NCI-H510A treated with DMSO at 0.1 percent for 48 hours (cell line): ENCODE measurements at places on chromosomes 3 and 15.
A peak's percentile ranks its signal among the peaks of the same experiment; 100 is the strongest.

- DNase-seq, result no peak
These were observed 32.0 kb upstream of the APEH start for GRCh38 chr3:49641921-49642707.

DNA sequence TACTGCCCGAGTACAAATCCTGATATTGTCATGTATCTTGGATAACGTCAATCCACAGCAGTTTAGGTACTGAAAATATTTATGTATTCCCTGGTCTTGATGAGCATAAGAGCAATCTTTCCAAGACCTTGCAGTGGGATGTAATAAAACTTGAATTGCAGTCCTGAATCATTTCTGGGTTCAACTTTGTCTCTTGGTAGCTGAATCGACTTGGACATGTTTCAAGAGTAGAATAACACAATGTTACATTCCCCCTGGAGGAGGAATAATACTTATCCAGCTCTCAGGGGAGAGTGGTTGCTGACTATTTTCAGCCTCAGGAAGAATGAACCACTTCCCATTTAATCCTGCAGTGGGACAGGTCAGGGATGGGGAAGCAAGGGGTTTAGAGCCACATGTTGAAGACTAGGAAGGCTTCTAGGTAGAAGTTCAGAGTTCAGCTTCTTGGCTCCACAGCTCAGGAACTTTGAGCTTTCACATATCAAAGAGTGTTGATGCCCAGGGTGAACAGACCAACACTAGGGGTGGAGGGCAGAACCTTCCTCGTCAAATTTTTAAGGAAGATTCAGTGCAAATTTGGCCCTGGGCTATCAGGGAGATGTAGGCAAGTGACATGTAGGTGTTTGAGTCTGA lies 43.4 kb upstream of the GPD1L start:
- no peak for DNase-seq

GRCh38 chr3:11774296-11774877 lies 72.3 kb downstream of the TAMM41 start:
- DNase-seq, result peak; percentile 41

DNA sequence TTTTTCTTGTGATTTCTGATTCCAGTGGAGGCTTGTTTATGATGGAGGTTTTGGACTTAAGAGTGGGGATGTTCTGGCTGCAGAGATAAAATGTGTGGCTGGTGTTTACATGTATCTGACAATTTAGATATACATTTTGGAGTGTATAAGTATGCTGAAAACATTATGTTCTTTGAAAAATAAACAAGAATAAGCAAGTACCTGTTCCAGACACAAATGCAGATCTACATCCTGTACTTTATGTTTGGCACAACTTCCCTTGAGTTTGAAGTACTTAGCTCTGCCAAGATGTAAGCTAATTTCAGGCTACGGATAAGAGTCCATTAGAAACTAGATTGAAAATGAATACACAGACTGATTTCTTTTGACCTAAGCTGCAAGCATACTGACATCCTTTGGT lies 277.2 kb downstream of the CHST2 start:
- no peak for DNase-seq

GRCh38 chr15:79122991-79123390 lies 32.4 kb upstream of the RASGRF1 start:
- no peak for DNase-seq

DNA sequence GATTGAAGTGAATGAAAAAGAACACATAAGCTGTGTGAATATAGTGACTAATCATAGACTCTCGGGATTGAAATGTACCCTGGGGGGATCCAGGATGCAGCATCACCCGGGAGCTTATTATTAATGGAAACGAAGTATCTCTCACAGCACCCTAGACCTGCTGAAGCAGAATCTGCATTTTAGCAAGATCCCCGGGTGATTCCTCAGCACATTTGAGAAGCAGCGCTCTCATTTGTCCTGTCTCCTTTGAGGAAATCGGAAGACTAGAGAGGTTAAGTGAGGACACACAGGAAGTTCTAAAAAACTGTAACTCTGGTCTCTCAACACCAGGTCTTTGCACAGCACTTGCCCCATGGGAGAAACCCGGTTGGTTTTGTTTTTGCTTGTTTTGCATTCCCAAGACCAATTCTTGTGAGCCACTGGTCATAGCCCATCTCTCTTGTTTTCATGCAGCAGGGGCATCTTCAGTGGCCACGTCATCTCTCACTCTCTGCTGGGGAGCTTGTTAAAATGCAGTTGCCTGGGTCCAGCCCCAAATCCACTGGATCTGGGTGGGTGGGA lies 30.2 kb downstream of the ZNF710 start:
- no peak for DNase-seq

GRCh38 chr3:108505811-108506210 lies 4.6 kb downstream of the MYH15 start:
- no peak for DNase-seq

DNA sequence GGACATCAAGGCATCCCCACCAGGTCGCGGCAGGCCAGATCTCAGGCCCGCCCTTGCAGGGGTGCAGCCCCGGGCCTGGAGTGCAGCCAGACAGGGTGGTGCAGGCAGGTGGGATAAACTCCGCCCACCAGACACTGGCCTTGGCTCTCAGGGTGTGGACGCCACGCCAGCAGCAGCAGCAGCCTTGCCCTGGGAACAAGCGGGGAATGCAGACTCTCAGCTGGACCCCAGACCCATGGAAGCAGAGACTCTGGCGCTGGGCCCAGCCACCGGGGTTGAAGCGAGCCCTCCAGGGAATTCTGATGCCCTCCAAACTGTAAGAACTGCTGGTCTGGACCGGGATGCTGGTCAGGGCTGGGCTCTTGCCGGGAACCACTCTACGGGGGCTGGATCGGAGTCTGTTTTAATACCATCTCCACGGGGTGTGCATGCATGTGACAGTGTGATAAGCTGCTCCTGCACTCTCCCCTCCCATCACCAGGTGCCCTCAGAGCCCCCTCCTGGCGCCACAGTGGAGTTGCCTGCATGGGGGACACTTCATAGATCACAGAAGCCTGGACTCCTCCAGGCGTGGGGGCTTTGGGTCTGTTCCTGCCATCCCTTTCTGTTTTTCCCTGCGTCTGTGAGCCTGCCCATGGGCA lies 142.7 kb downstream of the NSMCE3 start:
- DNase-seq, result no peak

DNA sequence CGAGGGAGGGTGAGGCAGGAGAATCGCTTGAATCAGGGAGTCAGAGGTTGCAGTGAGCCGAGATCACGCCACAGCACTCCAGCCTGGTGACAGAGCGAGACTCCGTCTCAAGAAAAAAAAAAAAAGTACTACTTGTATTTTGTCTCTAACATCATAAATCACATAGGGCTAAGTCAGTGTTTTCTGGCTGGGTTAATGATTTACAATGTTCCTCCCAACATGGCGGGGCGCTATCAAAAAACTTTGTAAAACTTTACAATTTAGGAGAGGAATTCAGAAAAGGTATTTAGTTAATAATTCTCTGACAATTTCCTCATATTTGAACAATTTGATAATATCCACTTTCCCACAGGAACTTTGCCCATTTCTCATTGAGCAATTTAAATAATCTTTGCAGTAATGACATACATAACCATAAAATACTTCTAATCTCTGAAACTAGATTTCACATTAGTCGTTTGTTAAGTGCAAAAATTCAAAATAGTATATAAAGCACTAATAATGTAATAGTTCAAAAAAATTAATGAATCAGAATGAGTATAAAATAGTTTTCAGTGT lies 26.6 kb upstream of the B3GNT5 start:
- no peak for DNase-seq

DNA sequence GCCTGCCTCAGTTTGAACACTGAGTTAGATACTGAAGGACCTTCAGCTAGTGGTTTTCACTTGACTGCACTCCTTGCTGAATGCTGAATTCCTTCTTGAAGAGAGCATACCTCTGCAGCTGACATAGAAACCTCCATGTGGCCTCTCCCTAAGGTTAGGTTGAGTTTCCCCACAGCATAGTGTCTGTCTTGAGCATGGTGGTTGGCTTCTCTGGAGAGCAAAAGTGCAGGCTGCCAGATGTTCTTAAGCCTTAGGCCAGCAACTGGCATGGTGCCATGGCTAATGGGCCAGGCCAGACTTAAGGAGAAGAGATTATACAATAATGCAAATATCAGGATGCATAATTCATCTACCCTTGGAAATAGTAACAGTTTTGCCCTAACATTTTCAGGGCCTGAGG lies 545.6 kb upstream of the ZNF385D start:
- no peak for DNase-seq

GRCh38 chr15:62342959-62343358 lies 177.9 kb upstream of the C2CD4B start:
- no peak for DNase-seq

- no peak for DNase-seq
These were observed 6.5 kb downstream of the SQOR start for GRCh38 chr15:45641374-45641781.

DNA sequence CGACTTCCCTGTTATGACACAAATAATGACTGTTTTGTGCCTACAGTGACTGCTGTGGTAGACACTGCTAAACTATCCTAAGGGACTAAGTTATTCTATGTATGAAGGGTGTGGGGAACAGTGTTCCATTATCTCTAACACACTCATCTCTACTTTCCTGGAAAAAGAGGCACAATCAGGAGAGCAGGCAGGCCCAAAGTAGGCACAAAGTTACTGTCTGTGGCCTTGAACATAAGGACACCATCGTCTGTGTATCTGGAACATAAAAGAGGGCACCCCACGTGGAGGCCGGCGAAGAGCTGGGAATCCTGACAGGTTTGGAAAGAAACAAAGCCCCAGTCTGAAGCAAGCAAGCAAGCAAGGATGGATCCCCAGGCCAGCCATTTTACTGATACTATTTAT lies 1.5 kb downstream of the ABCC5 start:
- no peak for DNase-seq
